ENCODE measurements at places on chromosomes 1 and 21.
A peak's percentile ranks its signal among the peaks of the same experiment; 100 is the strongest.

DNA sequence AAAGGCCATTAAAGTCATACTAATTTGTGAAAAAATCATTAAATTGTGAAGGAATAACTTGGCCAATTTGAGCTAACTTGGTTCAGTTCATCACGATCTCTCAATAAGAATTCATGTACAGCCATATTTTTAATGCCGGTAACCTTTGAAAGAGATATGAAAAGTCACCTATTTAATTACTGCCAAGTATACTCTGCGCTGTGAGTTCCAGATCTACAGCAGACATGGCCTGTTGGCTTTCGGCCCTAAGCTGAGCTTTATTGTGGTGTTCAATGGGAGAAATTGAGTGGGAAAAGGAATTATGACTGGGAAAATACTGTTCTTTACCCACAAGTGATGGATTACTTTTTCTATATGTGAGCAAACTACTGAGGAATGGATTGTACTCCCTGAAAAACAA, 159.9 kb upstream of the L1TD1 start:
- DNase-seq = no peak

DNA sequence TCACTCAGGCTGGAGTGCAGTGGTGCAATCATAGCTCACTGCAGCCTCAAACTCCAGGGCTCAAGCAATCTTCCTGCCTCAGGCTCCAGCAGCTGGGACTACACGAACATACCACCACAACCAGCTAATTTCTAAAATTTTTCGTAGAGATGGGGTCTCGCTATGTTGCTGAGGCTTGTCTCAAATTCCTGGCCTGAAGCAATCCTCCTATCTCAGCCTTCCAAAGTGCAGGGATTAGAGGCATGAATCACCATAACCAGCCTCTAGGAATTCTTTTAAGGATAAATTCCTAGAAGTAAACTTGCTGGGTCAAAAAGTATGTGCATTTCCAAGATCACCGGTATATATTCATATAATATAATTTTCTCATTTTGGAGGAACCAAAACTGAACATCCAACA, 17.6 kb upstream of the HUNK start:
- no peak for DNase-seq

DNA sequence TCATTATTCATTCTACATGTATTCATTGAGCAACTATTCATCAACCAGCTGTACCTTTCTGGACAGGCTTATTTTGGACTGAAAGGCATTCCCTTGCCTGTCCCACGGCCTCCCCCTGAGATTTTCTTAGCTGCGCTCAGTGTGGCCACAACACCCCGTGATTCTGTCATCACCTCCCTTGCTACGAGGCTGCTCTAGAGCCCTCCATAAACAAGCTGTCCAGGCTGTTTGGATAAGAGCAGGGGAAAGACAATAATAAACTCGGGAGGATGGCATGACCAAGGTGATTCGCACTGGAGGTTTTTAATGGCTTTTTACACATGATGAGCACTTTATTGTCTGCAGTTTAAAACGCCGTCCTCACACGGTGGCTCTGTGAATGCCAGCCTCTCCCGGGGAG, 139.7 kb downstream of the ROR1 start:
- no peak for DNase-seq

DNA sequence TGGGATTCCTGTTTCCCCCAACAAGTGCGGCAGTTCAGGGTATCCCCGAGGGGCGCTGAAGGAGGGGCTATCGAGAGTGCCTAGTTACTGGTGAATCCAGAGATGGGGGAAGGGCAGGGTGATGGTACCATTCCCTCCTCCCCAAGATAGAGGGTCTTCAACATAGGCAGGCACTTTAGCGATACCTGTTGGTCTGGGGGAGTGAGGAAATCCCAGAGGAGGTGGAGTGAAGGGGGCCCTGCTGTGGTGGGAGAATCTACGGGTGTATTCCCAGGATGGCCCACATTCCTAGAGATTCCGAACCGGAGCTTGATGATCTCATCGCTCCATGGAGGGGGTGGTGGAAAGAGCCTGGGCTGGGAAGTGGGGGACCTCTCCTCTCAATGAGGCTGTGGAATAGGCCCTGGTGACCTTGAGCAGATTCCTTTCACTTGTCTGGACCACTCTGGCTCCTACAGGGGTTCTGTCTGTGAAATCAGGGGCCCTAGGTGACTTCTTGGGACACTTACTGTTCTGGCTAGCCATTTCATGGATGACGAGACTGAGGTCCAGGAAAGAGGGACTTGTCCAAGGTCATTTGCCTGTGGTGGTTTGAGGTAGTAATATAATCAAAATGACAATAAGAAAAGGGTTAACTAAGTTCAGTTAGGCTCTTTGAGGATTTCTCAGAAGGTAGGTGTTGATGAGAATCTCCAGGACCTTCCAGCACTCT, 52.7 kb upstream of the SYNC start:
- DNase-seq = no peak

DNA sequence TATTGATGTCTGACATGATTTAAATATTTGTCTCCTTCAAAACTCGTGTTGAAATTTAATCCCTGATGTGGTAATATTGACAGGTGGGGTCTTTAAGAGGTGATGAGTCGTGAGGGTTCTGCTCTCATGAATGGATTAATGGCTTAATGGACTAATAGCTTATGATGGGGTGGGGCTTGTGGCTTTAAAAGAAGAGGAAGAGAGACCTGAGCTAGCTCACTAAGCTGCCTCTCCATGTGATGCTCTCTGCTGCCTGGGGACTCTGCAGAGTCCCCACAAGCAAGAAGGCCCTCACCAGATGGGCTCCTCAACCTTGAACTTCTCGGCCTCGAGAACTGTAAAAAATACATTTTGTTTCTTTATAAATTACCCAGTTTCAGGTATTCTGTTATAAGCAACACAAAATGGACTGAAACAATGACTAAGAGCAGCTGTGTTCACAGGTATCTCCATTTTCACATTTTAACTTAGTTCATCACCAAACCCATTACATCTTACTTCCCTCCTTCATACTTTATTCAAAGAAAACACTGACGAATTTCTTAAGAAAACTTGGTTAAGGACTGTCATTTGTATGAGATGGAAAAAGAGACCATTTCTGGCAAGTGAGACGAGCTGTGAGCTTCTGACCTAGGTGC, 12.1 kb upstream of the AIM2 start:
- DNase-seq = no peak

- DNase-seq = no peak
Observed at GRCh38 chr1:8969937-8970336, 24.3 kb downstream of the CA6 start.

DNA sequence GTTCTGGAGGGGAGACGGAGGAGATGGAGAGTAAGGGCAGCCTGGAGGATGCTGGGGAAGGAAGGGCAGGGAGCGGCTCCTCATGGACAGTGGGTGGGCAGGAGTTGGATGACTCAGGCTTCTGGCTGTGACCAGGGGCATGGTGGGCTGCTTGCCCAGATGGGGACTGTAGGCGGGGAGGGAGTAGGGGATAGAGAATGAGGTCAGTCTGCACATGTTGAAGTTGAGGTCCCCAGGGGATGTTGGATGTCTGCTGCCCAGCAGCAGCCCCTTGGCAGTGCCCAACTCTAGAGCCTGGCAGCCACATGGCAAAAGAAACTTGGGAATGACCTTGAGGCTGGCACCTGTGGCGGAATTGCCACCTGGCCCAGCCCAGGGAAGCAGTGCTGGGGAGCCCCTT, 6.4 kb downstream of the SELENON start:
- no peak for DNase-seq

GRCh38 chr1:201533836-201534235, 5.1 kb upstream of the NAV1 start:
- no peak for DNase-seq

- DNase-seq = no peak
Observed at GRCh38 chr1:230851291-230851691, 17.0 kb downstream of the C1orf198 start.

DNA sequence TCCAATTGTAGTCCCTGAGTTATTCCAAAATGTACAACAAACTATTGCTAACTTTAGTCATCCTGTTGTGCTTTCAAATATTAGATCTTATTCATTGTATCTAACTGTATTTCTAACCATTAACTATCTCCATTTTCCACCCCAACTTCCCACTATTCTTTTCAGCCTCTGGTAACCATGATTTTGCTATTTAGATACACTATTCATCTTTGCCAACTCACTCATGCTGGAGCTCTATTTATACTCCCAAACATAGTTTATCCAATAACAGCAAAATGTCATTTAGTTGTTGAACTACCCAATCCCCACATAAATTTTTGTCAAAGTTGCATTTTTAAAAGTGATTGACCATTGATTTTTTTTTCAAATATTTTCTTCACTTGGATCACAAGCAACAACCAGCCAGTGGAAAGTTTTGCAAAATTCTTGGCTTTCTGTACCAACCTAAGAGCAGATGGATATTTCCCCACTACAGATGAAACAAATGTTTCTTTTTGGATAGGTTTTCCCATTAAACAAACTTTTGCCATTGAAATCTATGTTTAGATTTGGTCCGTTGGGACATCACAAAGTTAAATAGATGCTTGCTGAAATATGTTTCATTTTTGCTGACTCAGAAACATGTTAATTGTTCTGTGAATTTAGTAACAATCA, 866.0 kb downstream of the LTN1 start:
- DNase-seq = no peak

DNA sequence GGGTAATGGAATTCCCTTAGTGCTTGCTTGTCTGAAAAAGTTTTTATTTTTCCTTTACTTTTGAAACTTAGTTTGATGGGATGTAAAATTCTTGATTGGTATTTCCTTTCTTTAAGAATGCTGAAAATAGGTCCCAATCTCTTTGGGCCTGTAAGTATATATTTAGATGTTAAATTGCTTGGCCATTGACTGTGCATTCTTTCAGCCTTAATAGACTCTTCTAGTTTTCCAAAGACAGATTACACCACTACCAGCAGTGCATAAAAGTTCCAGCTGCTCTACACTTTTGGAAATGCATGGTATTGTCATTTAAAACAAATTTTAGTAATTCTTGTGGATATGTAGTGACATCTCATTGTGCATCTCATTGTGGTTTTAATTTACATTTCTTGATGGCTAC, 464.8 kb upstream of the USP24 start:
- DNase-seq = no peak

DNA sequence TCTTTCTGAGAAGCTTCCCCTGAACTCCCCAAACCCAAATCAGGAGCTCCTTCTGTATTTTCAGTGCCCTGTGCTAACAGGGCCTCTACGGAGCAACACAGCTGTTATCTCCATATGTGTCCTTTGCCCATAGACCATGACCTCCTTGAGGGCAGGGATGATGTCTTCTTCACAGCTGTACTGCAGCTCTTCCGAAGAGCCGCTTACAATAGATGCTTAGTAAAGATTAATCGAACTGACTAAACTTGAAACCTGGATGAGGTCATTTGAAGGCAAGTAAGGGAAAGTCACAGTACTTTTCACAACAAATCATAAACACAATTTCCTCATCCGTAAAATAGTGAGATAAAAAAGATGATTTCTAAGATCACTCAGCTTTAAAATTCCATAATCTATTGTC, 4.4 kb upstream of the KCNN3 start:
- DNase-seq = no peak

- DNase-seq = no peak
Observed at GRCh38 chr1:192545896-192546521, 29.6 kb upstream of the RGS1 start.

DNA sequence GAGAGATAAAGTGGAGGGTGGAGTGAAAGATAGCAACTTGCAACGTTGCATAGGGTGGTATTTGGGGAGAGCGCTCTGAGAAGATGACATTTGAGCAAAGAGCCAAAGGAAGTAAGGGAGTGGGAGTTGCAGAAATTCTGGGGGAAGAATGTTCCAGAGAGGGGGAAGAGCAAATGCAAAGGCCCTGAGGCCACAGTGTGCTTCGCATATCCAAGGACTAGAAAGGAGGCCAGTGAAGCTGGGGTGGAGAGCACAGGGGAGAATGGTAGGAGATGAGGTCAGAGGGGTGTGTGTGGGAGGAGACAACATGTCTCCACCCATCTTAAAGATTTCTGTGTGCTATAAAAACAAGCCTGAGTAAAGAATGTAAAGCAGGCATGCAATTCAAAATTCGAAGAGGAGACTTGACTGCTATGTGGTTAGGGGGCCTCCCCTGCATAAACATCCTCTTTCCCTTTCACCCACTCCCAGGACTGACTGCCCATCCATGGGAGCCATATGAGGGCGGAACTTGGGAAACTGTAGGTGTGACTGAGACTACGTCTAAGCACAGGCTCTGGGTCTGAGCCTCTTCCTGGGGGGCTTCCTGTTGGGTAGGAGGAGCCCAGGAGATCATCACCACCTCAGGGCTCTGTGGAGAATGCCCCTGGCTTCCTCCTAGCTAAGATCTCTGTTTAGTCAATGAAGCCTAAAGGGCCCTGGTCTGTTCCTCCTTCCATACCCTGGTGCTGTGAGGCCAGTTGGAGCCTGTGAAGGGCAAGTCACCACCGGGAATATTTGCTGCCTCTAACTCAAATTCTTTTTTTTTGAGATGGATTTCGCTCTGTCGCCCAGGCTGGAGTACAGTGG, 2.9 kb upstream of the CLIC4 start:
- no peak for DNase-seq

DNA sequence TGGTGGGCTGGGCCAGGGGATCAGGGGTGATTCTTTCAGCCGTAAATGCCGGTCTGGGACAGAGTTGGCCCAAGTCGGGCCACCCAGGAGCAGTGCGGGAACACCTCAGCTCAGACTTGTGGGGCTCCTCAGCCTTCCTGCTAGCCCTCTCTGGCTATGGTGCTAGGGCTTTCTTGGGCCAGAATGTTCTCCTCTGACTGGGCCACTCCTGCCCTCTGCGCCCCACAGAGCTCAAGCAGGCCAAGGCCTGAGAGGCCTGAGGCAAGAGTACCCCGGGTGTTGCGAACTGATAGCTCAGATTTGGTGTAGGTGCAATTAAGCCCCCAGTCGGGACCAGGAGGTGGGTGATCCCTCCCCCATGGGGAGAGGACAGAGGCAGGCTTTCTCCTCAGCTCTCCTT, 51.8 kb downstream of the LGR6 start:
- no peak for DNase-seq

DNA sequence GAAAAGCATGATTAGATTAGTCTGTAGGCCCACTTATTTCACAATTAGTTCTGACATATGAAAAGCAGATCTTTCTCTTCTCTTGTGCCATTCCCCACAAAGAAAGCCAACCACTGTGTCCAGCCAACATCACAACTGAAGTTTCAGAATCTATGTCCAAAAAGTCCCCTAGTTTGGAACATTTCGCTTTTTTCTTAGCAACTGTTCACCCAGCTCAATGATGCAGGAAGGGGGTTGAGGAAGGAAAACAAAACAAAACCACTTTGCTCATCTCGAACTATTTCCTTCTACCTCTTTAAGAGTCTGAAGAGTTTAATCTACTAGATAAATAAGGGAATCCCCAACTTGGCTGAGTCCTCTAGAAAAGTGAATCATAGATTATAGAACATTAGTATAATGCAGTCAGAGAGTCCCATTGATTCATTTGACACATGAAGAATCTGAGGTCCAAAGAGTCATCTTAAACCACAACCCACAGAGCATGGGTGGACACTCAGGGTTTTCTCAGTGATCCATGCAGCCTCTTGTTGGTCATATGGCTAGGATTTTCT, 159.3 kb upstream of the SGIP1 start:
- peak; percentile 68 for DNase-seq

- peak; percentile 10 for DNase-seq
Observed at GRCh38 chr1:64745181-64745985, 508 bp downstream of the RAVER2 start.

DNA sequence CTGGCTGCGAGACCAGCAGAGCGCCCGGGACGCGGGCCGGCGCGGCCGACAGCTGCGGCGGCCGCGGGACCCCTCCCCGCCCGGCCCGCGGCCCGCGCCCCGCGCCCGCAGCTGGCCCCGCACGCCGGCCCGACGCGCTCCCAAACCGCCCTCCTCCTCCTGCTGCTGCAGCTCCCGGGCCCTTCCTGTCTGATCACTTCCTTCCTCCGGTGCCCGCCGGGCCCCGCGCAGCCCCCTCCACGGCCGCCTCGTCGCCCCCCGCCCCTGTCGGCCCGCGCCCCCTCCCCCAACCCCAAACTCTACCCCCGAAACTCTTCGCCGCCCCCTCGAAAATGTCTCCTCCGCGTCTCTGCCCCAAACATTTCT, 594 bp downstream of the LUZP1 start:
- no peak for DNase-seq

Data from CD4-positive, alpha-beta T cell treated with Interleukin-15 for 4 hours (primary cell).